Type B pancreatic cell (in vitro differentiated cells): ENCODE measurements at places on chromosomes 2 and 18. TPM values are rescaled to one million over a fixed set of nuclear protein-coding genes. Genes with fewer than 3 reads are reported as not detected.

- DNase-seq = no peak
- H3K27me3 ChIP-seq = no peaks in the 10 kb centered on the region
- H3K27ac ChIP-seq = no peak overlapping the region
- peaks cover 7% of the 10 kb centered on the region for H3K36me3 ChIP-seq
- H3K4me1 ChIP-seq = peaks cover 54% of the 10 kb centered on the region
- H3K4me3 ChIP-seq = no peak overlapping the region
These were observed 65.6 kb downstream of the STK39 start for GRCh38 chr2:168181825-168182224.

DNA sequence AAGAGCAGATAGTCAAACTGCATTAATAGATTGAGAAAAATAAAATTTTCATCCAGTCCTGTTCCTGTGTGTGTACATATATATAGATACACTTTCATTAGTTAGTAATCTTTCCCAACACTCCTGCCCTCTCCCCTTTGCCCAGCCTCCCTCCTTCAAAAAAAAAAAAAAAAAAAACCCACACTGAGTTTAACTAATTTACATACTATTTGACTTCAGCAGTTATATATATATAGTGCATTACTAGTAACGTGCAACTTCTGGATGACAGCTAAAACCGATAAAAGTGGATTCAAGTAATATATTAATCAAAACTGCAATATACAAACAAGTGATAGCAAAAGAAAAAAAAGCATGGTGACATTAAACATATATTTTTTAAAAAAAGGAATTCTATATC is 1.4 kb downstream of the FIGN start:
- peaks cover 28% of the 10 kb centered on the region for H3K4me1 ChIP-seq
- H3K27me3 ChIP-seq = peaks cover 11% of the 10 kb centered on the region
- no peaks in the 10 kb centered on the region for H3K36me3 ChIP-seq
- H3K27ac ChIP-seq = no peak overlapping the region

GRCh38 chr18:9804517-9805104 is 81.2 kb upstream of the TXNDC2 start:
- DNase-seq = no peak
- H3K27me3 ChIP-seq = no peaks in the 10 kb centered on the region
- peaks cover 33% of the 10 kb centered on the region for H3K4me1 ChIP-seq
- H3K36me3 ChIP-seq = no peaks in the 10 kb centered on the region
- H3K27ac ChIP-seq = no peak overlapping the region
- no peak overlapping the region for H3K4me3 ChIP-seq

DNA sequence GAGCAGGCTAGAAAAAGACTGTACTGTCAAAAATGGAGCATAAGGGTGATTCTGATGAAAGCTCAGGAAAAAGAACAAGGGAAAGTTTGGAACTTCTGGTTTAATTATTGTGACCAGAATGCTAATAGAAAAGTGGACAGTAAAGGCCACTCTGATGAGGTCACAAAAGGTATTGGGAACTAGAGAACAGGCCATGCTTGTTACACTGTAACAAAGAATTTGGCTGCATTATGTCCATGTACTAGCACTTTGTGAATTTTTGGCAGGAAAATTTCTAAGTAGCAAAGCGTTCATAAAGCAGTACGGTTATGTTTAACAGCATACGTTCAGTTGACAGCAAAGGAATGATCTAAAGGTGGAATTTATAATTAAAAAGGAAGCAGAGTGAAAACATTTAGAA is 418.6 kb downstream of the TRIB2 start:
- H3K36me3 ChIP-seq = no peaks in the 10 kb centered on the region
- no peak for DNase-seq
- no peak overlapping the region for H3K4me3 ChIP-seq

DNA sequence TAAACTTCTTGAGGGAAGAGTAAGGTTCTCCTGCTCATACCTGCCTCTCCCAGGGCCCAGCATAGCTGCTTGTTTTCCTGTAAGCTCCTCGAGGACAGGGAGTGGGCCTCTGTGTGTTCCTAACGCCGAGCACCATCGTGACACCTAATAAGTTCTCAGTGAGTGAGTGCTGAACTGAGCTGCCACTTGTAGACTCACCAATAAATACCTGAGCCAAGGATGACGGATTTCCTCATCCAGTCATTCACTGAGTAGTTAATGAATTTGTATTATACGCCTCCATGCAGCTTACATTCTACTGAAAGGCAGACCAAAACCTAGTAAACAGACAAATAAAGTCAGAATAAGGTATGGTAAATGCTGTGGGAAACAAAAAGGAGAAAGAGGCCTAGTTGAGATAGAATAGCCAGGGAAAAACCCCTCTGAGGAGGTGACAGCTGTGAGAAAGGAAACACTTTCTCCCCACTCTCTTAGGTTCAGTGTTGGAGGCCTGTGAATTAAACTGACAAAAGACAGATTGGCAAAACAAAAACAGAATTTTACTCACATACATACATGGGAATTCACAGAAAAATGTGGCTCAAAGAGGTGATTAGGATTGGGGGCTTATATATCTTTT is 138.6 kb downstream of the B3GNT2 start:
- peak overlapping the region; percentile 30 for H3K27ac ChIP-seq
- H3K27me3 ChIP-seq = no peaks in the 10 kb centered on the region
- DNase-seq = no peak
- peaks cover 41% of the 10 kb centered on the region for H3K4me1 ChIP-seq
- H3K4me3 ChIP-seq = no peak overlapping the region

KIF5C gene
- 20.4 and 38.9 TPM in 2 replicates for total RNA-seq

ABCB11 gene
- total RNA-seq = 0.24 TPM in 1 of 2 replicates, not detected in the other
